Camera-type eye (tissue), 1 donor: ENCODE measurements at places on chromosomes 3 and 15. TPM values are rescaled to one million over a fixed set of nuclear protein-coding genes. Genes with fewer than 3 reads are reported as not detected.

The PODXL2 gene
- total RNA-seq: 99.9 TPM

The CP gene
- total RNA-seq: 47.8 TPM

The ZNF860 gene
- total RNA-seq: 4.7 TPM

The CCDC39 gene
- total RNA-seq: 0.66 TPM

The LRRIQ4 gene
- 0.33 TPM for total RNA-seq

The CLDN16 gene
- total RNA-seq: 0.16 TPM

The NBEAL2 gene
- total RNA-seq: 20.4 TPM

The LNP1 gene
- total RNA-seq: 13.2 TPM

The MME gene
- total RNA-seq: 19.2 TPM

The TRNT1 gene
- 33.2 TPM for total RNA-seq

The SLC22A14 gene
- 0.16 TPM for total RNA-seq
